ENCODE measurements at places on chromosomes 4 and X.

DNA sequence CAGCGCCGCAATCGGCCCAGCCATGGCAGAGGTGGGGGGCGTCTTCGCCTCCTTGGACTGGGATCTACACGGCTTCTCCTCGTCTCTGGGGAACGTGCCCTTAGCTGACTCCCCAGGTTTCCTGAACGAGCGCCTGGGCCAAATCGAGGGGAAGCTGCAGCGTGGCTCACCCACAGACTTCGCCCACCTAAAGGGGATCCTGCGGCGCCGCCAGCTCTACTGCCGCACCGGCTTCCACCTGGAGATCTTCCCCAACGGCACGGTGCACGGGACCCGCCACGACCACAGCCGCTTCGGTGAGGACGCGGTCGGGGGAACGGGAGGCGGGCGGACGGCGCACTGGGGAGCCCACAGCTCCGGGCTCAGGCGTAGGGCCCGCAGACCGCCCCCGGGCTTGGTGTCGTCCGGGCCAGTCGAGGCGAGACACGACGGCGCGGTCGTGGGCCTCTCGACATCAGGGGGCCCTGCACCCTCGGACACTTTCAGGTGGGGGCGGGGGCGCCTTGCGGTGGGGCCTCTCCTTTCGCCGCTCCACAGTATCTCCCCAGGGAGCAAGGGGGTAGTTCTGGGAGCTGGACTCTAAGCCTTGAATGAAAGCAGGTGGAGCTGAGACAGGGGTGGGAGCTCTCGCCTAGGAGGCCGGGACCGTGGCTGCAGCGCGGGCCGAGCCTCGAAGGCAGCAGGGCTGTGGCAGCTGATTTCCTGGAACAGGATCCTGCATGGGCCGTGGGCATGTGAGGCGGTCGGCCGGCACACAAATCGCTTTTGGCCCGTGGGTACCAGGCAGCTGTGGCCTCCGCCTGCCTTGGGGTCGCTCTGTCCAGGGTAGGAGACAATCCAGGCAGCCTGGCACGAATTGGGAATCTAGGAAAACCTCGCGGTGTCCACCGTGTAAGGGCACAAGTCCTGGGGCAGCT, 722 bp downstream of the FGF16 start:
- H3K27ac ChIP-seq: no peak overlapping the region
- H3K36me3 ChIP-seq: no peaks in the 10 kb centered on the region
- DNase-seq: no peak
- H3K27me3 ChIP-seq: peaks cover 28% of the 10 kb centered on the region

GRCh38 chr4:185534511-185534865, 819 bp downstream of the PDLIM3 start:
- H3K27ac ChIP-seq: no peak overlapping the region
- no peaks in the 10 kb centered on the region for H3K36me3 ChIP-seq
- no peaks in the 10 kb centered on the region for H3K27me3 ChIP-seq
- H3K4me3 ChIP-seq: peak overlapping the region; percentile 17
- H3K4me1 ChIP-seq: peaks cover 8% of the 10 kb centered on the region

DNA sequence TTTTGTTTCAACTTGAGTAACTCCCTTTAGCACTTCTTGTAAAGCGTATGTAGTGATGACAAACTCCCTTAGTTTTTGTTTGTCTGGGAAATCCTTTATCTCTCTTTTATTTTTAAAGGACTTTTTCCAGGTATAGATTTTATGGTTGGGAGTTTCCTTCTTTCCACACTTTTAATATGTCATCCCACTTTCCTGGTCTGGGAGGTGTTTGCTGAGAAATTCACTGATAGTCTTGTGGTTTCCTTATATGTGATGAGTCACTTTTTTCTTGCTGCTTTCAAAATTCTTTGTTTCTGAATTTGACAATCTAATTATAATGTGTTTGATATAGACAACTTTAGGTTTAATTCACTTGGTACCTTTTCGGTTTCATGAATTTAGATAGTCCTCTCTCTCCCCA, 353.9 kb downstream of the GPAT3 start:
- H3K27me3 ChIP-seq: no peaks in the 10 kb centered on the region
- H3K36me3 ChIP-seq: no peaks in the 10 kb centered on the region
- DNase-seq: no peak
- no peak overlapping the region for H3K4me3 ChIP-seq

DNA sequence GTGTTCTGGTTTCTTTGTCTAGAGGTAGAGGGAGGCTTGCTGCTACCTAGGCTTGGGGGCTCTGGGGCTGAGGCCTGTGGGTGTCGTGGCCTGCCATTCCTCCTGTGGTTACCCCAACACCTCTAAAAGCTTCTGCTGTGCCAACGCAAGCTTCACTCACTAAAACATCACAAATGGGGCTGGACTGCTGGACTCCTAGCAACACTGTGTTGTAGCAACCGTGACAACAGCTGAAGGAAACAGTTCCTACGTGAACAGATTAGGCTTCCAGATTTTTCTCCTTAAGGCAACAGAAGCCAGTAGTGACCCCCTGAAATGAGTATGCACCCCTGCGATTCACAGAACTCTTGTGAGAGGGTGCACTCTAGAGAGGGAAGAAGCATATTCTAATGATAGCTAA, 138.3 kb upstream of the TEX13D start:
- no peaks in the 10 kb centered on the region for H3K4me1 ChIP-seq
- no peak for DNase-seq
- no peak overlapping the region for H3K27ac ChIP-seq
- no peaks in the 10 kb centered on the region for H3K36me3 ChIP-seq
- H3K27me3 ChIP-seq: no peaks in the 10 kb centered on the region

GRCh38 chr4:185582651-185583400, 47.5 kb upstream of the PDLIM3 start:
- H3K4me1 ChIP-seq: no peaks in the 10 kb centered on the region
- H3K27me3 ChIP-seq: no peaks in the 10 kb centered on the region
- H3K27ac ChIP-seq: no peak overlapping the region
- H3K4me3 ChIP-seq: no peak overlapping the region
- no peak for DNase-seq

GRCh38 chr4:37936889-37937498, 23.2 kb upstream of the PTTG2 start:
- no peaks in the 10 kb centered on the region for H3K36me3 ChIP-seq
- H3K27ac ChIP-seq: no peak overlapping the region
- DNase-seq: peak; percentile 66
- H3K27me3 ChIP-seq: no peaks in the 10 kb centered on the region
- H3K4me1 ChIP-seq: peaks cover 4% of the 10 kb centered on the region

GRCh38 chr4:80012291-80012690, 60.7 kb downstream of the ANTXR2 start:
- H3K27me3 ChIP-seq: no peaks in the 10 kb centered on the region
- DNase-seq: no peak

All from adrenal gland (tissue), 19 donors.